Frontal cortex (tissue), 4 donors: ENCODE measurements at places on chromosomes 2 and 18. TPM values are rescaled to one million over a fixed set of nuclear protein-coding genes. Genes with fewer than 3 reads are reported as not detected.

The IGFBP5 gene
- total RNA-seq: 26.1 TPM

The CYP27C1 gene
- 2.4 TPM for total RNA-seq

The HSBP1L1 gene
- total RNA-seq: 0.82 TPM

The SLC9A2 gene
- 0.41 TPM for total RNA-seq

The NPPC gene
- 0.41 TPM for total RNA-seq

The MLPH gene
- 0.82 TPM for total RNA-seq

The STARD6 gene
- 0.82 TPM for total RNA-seq

The RAB6C gene
- 0.41 TPM for total RNA-seq

The EVA1A gene
- total RNA-seq: 0.41 TPM

The MYOM1 gene
- 0.82 TPM for total RNA-seq

The MC2R gene
- total RNA-seq: under 0.01 TPM

GRCh38 chr2:2890901-2891300 lies 486.7 kb downstream of the EIPR1 start:
- DNase-seq: no peak

GRCh38 chr18:9851511-9851910 lies 34.3 kb upstream of the TXNDC2 start:
- DNase-seq: no peak

GRCh38 chr2:5915881-5916310 lies 223.7 kb downstream of the SOX11 start:
- no peak for DNase-seq

DNA sequence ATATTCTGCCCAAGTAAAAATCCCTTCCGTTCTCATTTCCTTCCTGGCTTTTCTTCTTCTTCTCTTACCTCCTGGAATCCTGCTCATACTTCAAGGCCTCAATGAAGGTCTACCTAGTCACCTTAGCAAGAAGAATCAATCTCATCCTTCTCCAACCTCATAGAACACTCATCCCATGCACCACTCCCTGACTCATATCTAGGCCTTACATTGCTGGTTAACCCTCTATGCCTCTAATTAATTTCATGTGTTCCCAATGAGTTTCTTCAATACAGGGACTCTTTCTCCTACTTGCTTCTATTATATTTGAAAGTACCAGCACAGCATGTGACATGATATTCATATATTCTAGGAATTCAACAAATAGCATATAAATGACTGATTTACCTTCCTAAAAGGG lies 63.0 kb downstream of the BCL11A start:
- DNase-seq: no peak

DNA sequence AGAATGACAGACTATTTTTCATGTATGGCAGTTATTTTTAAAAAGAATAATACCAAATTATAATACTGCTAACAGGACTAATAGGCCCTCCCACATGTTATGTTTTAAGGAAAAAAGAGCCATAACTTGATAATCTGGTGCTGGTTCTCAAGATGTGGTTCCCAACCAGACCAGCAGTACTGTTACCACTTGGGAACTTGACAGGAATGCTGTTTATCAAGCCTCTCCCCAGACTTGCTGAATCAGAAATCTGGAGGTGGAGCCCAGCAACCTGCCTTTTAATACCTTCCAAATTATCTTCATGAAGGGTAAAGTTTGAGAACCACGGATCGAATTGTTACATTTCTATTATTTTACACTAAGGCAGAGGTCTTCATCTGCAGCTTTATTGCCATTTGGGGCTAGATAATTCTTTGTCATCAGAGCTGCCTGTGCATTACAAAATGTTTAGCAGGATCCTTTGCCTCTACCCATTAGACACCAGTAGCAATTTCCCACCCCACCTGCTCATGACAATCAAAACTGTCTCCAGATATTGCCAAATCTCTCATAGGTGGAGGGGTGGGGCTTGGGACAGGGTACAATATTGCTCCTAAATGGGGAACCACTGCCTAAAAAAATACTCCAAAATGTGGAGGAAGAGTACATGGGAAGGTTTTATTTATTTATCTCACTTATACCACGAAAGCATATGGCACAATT lies 629.6 kb downstream of the ARHGAP15 start:
- no peak for DNase-seq

GRCh38 chr2:38765551-38765950 lies 12.5 kb upstream of the GEMIN6 start:
- DNase-seq: no peak

GRCh38 chr2:203328760-203329540 lies 756 bp downstream of the ABI2 start:
- peak; percentile 60 for DNase-seq

GRCh38 chr2:190328573-190329147 lies 9.0 kb upstream of the HIBCH start:
- DNase-seq: no peak

DNA sequence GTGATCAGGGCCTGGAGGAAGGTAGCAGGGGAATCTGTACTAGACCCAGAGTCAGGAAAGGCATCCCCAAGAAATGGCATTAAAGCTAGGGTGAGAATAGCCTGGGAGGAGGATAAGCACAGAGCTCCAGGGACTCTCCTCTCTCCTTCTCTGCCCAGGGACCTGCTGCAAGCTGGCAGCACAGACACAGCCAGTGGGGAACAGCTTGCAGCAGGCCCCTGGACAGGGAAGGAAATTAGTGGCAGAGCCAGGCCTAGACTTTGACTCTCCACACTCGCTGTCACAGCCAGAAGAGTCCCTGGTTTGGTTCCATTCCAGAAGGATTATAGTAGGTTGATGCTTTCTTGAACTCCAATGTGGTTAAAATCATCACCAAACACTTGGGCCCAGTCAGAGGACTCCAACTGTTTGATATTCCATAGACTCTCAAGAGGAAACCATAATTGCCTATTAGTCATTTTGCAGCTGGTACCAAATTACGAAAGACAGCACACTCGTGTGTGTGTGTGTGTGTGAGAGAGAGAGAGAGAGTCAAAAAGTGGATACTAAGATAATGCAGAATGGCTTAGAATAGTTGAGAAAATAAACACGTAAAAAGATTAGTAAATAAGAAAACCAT lies 95.5 kb upstream of the ATP8B1 start:
- no peak for DNase-seq

DNA sequence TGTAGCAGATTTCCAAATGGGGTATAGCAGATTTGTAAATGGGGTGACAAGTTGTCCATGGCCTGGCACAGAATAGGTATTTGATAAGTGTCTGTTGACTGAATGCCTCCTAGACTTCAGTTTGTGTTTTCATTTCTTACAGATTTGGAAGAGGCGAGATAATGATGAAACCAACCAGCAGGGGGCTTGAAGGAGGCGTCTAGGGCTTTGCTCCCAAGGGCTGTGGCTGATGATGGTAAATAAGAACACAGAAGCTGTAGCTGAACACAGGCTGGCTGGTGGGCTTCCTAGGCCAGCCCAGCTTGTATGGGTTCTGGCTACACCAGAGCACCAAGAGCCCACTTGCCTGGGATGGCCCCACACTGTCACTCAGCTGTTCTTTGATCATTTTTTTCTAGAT lies 19.4 kb downstream of the SFTPB start:
- DNase-seq: no peak

GRCh38 chr2:191206613-191207471 lies 38.4 kb upstream of the MYO1B start:
- DNase-seq: no peak

DNA sequence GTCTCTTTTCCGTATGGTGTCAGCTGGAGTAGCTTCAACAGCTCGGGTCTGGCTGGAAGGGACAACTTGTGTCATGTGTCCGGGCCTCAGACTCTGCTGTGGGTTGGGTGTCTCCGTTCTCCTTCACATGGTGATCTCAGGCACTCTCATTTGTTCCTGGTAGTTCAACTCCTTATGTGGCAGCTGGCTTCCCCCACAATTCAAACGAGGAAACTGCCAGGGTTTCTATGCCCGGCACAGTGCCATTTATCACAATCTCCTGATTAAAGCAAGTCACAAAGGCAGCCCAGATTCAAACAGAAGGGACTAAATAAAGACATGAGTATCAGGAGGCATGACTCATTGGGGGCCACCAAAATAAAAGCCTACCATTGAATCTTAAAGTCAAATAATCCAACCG lies 22.7 kb downstream of the MRO start:
- DNase-seq: no peak

DNA sequence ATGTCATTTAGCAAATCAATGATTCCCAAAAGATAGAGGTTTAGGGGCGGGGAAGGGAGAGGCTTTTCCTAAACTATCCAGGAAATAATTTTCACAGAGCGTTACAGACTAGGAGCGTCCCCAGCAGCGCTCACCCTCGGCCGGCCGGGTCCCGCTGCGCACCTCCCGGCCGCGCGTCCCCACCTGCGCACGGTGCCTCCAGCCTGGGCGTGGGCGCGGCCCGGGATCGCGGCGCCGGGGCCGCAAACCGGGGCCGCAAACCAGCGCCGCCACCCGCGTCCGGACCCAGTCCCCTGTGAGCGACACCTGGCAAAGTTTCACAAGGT lies 684 bp upstream of the ZCCHC2 start:
- peak; percentile 21 for DNase-seq

- DNase-seq: no peak
These were observed 490.4 kb upstream of the SPRED2 start for GRCh38 chr2:65922794-65923193.

DNA sequence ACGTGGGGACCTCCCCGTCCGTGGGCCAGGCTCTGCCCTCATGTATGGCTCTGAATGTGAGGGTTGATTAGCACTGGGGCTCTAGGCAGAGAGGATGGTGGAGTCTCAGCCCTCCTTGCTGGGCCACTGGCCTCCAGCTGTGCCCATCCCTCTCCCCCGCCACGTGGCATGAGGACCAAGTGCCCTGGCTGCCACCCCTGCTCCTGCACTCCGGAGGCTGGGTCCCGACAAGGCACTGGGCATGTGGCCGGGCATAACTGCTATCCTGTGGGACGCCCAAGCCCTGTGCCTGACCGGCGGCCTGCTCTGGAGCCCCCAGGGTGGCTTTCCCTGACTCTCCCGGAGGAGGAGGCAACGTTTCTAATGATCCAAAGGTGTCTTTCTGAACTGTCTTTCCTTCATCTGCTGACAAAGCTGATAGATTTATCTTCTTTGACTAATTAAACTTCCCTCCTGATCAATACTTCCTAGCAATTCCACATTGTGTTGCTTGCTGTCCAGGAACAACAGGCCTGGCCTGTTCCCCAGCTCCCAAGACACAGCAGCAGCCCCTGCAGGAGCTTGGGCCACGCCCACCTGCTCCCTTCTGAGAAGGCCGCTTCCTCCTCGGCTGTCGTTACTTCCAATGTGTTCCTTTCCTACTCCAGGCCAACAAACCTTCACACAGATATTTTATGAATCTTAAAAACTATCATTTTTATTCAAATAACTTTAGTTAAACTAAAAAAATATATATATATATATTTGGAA lies 132.0 kb downstream of the SNTG2 start:
- no peak for DNase-seq

DNA sequence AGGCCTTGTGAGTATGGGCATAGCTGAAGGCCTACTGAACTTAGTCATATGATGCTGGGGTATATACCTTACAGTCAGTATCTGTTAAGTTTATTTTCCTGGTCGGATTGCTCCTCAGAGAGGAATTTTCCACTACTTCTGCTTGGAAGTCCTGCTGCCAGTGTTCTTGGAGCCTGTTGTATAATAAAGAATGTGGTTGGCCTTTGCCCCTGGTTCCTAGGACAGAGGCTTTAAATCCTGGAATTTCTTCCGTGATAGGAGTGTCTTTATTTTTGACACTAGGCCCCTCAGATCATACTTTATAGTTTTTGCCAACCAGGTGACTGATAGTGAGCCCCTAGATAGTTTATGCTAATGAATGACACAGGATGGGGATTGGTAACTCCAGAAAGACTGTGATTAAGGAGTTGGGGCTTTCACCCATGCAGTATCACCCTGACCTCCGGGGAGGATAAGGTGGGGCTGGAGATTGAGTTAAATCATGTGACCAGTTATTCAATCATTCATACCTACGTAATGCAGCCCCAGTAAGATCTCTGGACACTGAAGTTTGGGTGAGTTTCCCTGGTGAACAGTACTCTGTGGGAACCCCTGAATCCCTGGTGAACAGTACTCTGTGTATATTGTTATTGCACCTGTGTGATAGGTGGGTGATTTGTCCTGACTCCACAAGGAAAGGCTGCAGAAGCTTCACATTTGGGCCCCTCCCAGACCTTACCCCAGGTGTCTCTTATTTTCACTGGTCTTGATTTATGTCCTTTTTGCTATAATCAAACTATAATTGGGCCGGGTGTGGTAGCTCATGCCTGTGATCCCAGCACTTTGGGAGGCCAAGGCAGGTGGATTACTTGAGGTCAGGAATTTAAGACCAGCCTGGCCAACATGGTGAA lies 56.9 kb downstream of the COMMD1 start:
- no peak for DNase-seq

- no peak for DNase-seq
These were observed 49.3 kb upstream of the PROKR1 start for GRCh38 chr2:68594041-68594440.

- no peak for DNase-seq
These were observed 50.6 kb upstream of the EML6 start for GRCh38 chr2:54672590-54673456.
